Inflammatory macrophage (primary cell): ENCODE measurements at places on chromosomes 16 and 17.

GRCh38 chr16:57138281-57138935 lies 46.0 kb downstream of the CPNE2 start:
- DNase-seq = no peak

DNA sequence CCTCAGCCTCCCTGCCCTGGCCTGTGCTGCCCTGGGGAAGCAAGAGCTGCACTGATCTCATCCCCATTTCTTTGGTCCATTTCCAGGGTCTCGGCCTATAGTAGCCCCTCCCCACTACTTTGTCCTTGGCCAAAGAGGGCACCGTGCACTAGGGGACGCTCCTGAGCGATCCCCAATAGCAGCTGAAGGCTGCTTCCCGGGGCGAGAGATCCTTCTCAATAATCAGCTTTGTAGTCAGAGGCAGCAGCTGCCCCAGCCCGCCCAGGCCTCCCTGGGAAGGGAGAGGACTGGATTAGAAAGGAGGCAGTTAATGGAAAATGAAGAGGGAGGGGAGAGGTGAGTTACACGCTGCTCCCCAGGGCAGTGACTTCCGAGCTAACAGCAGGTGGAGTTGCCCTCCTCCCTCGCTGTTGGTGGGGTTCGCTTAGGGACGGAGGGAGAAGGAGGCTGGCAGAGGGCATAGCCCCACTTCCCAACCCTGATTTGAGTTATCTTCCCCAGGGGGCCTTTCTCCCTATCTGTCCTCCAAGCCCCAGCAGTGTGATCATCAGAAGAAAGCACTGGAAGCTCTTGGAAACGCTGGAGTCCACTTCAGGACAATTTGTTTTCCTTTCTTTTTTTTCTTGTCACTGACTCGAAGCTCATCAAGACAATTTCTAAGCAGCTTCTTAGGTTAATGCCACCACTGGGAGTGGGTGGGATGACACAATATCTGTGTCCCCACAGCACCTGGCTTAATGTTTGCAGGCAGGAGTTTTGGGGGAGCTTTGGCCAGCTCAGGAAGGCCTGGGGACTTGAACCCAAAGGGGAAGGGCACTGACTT lies 2.6 kb downstream of the MXRA7 start:
- no peak for DNase-seq

GRCh38 chr16:7650431-7650830 lies 317.8 kb downstream of the RBFOX1 start:
- DNase-seq = no peak

DNA sequence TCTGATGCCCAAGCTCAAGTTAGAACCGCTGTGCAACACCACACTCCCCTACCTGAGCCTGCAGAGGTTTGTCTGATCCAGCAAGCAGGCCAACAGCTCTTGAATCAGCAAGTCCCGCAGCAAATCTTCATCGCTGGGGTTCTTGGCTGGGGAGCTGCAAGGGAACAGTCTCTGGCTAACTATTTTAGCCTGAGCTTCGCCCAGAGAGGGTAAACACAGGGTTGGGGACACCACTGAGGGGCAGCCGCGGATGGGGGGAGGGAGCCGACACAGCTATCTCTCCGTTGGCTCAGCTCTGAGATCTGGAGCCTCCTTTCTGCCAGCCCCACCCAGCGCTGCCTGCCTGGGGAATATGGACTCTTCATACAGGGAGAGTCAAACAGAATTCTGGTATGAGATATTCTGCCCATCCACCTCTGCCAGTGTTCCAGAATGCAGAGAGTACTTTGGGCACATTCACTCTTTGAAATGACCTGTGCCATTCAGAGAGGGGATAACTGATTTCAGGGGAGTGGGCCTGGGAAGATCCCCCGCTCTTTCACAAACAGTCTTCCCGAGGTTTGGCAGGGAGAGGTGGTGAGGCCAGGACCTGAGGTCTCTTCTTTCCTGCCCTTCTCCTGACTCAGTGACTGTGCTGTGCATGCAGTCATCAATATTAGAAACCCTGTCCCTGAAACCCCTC lies 7.4 kb downstream of the GIP start:
- no peak for DNase-seq

DNA sequence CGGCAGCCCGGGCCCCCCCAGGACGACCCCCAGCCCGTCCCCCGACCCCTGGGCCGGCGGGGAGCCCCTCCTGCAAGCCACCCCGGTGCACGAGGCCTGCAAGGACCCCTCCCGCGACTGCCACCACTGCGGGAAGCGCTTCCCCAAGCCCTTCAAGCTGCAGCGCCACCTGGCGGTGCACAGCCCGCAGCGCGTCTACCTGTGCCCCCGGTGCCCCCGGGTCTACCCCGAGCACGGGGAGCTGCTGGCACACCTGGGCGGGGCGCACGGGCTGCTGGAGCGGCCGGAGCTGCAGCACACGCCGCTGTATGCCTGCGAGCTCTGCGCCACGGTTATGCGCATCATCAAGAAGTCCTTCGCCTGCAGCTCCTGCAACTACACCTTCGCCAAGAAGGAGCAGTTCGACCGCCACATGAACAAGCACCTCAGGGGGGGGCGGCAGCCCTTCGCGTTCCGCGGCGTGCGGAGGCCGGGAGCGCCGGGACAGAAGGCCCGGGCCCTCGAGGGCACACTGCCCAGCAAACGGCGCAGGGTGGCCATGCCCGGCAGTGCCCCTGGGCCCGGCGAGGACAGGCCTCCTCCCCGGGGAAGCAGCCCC lies 15.6 kb upstream of the ZFPM1 start:
- DNase-seq = no peak

DNA sequence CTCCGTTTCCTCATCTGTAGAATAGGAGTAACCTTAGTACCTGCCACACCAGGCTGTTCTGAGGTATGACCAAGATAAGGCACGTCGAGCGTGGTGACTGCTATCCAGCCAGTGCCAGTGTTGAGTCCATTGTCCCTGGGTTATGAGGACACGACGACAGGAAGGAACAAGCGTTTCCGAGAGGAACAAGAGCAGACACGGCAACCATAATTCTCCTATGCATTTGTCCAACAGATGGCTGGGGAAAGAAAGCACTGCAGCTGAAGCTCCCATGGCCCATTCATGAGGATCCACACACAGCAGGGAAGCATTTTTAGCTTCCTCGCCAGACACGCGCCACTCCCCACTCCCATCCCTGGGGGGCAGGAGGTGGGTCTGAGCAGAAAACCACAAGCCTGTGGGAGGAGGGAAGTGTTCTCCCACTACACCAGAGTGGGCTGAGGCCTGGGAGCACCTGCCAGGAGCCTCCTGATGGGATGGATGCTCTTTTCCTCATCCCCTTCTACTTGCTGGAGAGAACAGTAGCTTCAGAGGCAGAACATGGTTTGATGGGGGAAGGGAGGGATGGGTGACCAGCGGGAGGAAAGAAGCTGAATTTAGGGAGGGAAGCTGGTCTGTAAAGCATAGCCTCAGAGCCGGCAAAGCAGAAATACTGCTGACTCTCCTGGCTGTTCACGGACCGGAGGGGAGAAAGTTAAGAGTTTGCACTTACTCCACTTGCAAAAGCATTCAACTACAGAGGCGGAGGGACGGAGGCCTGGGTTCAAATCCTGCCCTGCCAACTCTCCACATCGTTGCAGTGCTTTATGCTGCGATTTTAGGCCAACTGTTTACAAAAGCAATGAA lies 2.7 kb downstream of the COTL1 start:
- DNase-seq = no peak

GRCh38 chr16:777826-778225 lies 10.4 kb downstream of the RPUSD1 start:
- no peak for DNase-seq

DNA sequence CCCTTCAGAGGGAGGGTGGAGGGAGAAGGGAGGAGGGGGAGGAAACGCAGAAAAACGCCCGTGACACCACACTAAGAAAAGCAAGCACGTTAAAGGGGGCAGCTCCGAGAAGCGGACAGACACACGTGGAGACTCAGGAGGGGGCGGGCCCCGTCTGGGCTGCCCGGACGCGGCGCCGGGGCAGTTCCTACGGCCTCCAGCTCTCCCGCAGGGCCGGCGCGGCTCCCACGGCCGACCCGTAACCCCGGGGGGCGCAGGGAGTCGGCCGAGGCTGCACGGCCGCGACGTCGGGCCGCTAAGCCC lies 362 bp downstream of the KLHDC4 start:
- DNase-seq = no peak

- DNase-seq = no peak
These were observed 154.2 kb downstream of the KCNJ12 start for GRCh38 chr17:21530311-21530710.

GRCh38 chr17:40663252-40663651 lies 1.7 kb downstream of the KRT222 start:
- DNase-seq = no peak

- DNase-seq = peak; percentile 3
These were observed 96.9 kb downstream of the SKAP1 start for GRCh38 chr17:48333034-48333530.

- no peak for DNase-seq
These were observed 6.2 kb downstream of the SLC47A1 start for GRCh38 chr17:19539841-19540311.

- no peak for DNase-seq
These were observed 27.2 kb upstream of the IRF8 start for GRCh38 chr16:85871756-85872155.

- no peak for DNase-seq
These were observed 147.1 kb downstream of the WWOX start for GRCh38 chr16:78246559-78246958.

GRCh38 chr16:9351440-9351839 lies 260.0 kb downstream of the HAPSTR1 start:
- DNase-seq = no peak

DNA sequence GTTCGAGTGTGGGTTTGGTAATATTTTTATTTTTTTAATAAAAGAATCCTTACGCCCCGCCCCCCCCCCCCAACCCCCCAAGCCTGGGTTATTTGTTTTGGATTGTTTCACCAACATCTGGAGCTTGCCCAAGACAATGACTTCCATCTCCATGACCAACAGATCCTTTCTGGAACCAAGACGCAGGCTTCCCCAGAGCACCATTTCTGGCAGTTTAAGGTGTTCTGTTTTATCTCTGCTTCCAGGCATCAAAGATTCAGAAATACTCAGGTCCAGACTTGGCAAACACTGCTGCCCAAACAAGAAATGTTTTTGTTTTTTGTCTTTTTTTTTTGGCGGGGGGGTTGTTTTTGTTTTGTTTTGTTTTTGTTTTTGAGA lies 56.1 kb downstream of the PLXDC1 start:
- no peak for DNase-seq

DNA sequence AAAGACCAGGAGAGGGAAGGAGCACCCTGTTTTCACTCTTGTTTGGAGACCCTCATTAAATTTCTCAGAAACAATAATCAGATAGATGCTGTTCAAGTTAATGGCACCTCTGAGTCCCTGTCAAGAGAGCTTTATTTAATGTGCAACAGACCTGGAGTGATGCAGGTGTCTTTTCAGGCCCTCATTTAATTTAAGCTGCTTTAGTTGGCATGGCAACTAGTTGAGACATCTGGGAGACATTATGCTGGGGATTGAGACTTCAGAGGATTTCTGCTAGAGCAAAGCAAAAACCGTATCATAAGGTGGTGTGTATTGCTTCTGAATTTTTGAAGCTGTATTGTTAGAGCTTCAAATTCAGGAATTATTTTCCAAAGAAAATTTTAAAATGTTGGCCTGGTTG lies 108.5 kb downstream of the NLK start:
- DNase-seq = no peak

GRCh38 chr16:3595521-3596021 lies 15.8 kb downstream of the SLX4 start:
- DNase-seq = no peak

DNA sequence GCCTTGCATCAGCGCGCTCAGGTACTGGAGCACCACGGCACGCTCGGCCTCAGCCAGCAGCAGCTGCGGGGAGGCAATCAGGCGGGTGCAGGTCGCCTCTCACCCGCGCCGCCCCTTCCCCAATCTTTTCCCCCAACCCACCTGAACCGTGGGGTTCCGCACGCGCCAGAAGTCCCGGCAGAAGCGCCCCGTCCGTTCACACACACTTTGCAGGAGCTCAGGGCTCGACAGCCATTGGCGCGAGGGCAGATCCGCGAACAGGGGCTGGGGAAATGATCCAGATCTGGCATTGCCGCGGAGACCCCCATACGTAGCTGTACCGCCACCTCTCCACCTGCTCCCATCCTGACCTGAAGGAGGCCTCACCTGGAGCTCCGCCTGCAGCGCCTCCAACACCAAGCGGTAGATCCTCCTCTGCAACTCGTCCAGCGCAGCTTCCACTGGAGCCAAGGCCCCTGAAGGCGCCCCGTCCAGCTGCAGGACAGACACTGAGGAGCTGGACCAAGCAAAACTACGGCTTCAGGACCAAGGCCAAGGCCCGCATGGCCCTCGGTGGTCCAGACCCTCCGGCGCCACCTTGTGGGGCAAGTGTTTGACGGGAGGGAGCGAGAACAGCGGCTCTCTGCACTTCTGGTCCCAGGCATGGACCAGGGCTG lies 1.4 kb upstream of the MATCAP1 start:
- DNase-seq = peak; percentile 90

DNA sequence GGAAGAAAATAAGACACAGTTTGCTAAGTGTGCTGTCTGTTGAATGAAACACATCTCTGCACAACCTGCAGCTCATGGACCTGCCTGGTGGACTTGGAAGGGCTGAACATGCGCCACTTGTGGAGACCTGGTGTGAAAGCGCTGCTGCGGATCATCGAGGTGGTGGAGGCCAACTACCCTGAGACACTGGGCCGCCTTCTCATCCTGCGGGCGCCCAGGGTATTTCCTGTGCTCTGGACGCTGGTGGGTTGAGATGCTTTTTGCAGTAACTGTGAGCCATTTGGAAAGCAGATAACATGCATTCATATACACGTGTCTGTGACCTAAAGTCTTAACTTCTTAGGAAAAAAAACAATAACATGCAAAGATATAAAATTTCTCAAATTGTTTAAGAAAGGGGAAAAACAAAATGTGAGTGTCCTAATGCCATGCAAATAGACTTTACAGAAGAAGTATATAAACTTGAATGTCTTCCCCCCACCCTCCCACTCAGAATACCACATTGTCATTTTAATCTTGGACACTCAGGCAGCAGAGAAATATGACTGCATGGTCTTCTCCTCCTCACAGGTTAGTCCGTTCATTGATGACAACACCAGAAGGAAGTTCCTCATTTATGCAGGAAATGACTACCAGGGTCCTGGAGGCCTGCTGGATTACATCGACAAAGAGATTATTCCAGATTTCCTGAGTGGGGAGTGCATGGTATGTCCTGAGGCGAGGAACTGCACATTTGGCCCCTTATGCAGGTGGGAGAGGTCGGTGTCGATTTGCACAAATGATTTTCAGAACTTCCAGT lies 65.6 kb downstream of the SEC14L1 start:
- DNase-seq = peak; percentile 74

- no peak for DNase-seq
These were observed 13.1 kb downstream of the MAP2K6 start for GRCh38 chr17:69427486-69428197.

DNA sequence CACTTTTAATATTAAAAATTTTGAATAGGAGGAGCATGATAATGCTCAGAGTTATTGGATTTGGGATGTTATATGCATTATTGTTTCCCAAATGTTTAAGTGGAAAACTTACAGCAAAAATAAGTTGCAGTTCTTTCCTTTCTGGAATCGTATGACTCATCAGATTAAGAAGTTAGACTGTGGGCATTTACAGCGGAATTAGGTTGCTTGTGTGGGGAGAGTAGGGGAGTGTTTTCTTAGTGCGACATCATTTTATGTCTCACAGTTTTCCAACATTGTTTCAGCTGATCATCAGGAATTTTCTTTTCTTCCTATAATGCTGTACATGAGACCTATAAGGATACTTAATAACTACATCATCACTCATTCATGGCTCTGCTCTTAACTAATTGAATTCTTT lies 1631.8 kb downstream of the CDH8 start:
- no peak for DNase-seq
